ELF-1 (cell line): ENCODE measurements at places on chromosomes 6 and 20.

- DNase-seq, result no peak
Measured at GRCh38 chr20:44584162-44584561, 1.8 kb downstream of the PKIG start.

- DNase-seq, result no peak
Measured at GRCh38 chr6:165858586-165858985, 195.5 kb upstream of the PDE10A start.

DNA sequence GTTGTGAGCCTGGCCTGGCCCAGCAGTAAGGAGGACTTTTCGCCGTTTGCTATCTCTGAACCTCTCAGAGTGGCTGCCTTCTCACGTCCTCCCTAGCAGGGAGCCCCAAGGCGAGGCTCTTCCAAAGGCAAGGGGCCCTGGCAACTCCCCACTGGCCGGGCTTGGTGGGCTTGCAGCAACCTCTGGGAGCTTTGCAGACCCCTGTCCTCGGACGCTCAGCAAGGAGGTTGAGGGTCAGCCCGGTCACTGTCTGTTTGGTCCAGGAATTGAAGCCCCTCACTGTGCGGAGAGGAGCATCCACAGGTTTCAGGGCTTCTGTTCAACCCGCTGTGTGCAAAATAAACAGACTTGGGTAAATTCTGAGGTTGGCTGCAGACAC, 28.2 kb upstream of the TBXT start:
- DNase-seq, result no peak

DNA sequence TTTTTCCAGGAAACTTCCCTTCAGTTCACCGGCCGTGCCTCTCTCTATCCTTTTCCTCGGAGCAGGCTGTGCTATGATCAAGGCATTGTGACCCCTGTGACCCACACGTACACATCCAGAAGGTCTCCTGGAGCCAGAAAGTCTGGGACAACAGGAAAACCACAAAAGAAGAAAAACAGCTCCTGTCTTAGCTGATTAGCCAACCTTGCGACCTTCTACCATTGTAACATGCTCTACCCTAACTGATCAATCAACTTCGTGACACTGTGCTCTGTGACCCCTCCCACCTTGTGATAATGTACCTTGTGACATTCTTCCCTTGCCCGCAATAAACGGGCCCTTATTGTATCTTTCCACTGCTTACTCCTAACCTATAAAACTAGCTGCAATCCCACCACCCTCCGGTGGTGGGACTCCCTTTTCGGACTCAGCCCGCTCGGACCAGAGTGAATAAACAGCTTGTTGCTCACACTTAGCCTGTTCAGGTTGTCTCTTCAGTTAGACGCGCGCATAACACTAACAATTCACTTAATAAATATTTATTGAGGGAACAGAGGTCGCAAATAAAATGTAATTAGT, 24.2 kb downstream of the ZNF311 start:
- DNase-seq, result peak; percentile 95

GRCh38 chr6:80988286-80988685, 764.2 kb downstream of the TENT5A start:
- DNase-seq, result no peak

GRCh38 chr6:168210239-168211105, 109.1 kb downstream of the DACT2 start:
- DNase-seq, result no peak

DNA sequence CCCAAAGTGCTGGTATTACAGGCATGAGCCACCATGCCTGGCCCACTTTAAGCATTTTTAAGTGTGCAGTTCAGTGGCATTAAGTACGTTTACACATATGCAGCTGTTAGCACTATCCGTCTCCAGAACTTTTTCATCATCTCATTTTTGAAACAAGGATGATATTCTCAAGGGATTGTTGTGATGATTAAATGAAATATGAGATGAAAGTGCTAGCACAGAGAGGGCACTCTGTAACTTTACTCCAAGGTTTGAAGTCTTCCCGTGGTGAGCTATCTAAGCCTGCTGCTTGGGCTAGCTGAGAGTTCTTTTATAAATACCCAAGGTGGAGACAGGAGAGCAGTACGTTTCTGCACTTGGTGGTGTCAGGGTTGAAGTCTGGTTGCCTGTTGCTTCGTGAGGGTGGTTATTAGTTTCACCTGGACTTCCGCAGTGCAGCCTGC, 6.6 kb downstream of the TM9SF4 start:
- DNase-seq, result no peak

DNA sequence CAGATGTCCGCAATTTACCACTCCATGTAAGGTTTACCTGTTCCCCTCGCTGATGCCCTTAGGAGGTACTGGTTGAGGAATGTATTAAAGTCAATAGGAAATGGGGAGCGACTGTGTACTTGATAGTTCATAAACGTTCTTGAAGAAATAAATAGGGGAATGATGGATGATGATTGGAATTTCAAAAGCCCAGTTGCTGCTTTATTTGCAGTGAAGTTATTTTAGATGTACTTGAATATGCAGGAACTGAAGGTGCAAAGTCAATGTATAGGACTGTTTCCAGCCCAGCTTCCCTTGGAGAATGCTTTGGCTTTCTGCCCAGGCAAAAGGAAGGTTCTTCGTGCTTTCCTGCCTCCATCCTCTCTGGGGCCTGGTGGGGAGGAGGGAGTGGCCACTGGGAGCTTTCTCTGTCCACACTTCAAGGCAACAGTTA, 19.8 kb downstream of the ADGRF5 start:
- DNase-seq, result no peak

- peak; percentile 23 for DNase-seq
Measured at GRCh38 chr6:137043710-137044365, 927 bp downstream of the IL20RA start.

GRCh38 chr20:57495978-57496377, 29.0 kb downstream of the CTCFL start:
- DNase-seq, result peak; percentile 39

DNA sequence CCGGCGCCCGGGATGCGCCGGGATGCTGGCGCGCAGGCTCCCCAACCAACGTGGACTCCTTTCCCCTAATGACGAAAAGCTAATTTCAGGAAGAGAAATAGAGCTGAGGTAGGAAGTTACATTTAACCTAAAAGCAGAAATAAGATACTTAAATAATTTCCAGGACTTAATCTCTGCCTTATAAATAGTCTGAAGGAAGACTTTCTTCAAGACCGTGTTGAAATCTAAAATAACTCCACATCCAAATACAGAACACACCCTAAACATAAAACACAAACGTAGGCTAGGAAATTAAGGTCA, 1.3 kb downstream of the ASF1A start:
- no peak for DNase-seq

DNA sequence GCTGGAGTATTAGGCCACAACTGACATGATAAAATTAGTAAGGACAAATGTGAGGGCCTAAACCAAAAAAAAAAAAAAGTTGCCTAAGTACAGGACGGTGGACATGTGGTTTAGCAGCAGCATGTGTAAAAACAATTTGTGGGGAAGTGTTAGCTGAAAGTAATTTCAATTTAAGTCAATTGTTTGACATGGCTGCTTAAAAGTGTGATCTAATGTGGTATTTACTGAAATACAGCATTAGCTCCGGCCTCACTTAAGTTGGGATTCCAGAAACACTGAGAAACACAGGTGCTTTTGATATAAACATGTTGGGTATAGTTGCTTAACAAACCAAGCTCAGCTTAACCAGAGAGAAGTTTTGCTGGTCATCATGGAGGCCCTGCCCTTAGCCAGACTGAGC, 119.7 kb downstream of the FYN start:
- DNase-seq, result no peak

GRCh38 chr20:38267296-38267695, 6.8 kb upstream of the KIAA1755 start:
- DNase-seq, result no peak

- DNase-seq, result no peak
Measured at GRCh38 chr6:3726421-3726820, 25.1 kb downstream of the PXDC1 start.

GRCh38 chr20:31476294-31476585, 1.2 kb downstream of the REM1 start:
- no peak for DNase-seq

GRCh38 chr6:149235130-149235561, 82.4 kb upstream of the TAB2 start:
- DNase-seq, result no peak

DNA sequence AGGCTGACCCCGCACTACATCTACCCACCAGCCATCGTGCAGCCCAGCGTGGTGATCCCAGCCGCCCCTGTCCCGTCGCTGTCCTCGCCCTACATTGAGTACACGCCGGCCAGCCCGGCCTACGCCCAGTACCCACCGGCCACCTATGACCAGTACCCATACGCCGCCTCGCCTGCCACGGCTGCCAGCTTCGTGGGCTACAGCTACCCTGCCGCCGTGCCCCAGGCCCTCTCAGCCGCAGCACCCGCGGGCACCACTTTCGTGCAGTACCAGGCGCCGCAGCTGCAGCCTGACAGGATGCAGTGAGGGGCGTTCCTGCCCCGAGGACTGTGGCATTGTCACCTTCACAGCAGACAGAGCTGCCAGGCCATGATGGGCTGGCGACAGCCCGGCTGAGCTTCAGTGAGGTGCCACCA, 16.4 kb downstream of the RBM38 start:
- DNase-seq, result no peak

DNA sequence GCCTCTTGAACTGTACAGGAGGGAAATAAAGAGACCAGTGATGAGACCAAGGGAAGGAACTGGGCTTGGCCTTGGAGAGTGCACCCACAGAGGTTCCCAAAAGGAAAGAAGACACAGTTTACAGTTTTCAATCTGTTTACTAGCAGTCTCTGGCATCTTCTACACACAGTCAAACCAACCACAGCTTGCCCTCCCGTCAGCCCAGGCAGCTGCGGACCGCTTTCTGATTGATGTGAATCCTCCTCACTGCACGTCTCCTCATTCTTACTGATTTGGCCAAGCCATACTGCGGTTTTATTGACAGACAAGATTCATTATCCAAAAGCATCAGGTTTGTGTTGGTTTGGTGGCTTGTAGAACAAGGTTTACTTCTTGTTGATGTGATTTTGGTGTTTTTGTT, 104.5 kb upstream of the ASF1A start:
- DNase-seq, result no peak

GRCh38 chr6:113560376-113560775, 296.8 kb upstream of the MARCKS start:
- DNase-seq, result no peak

GRCh38 chr6:159943968-159944598, 24.8 kb upstream of the IGF2R start:
- no peak for DNase-seq

DNA sequence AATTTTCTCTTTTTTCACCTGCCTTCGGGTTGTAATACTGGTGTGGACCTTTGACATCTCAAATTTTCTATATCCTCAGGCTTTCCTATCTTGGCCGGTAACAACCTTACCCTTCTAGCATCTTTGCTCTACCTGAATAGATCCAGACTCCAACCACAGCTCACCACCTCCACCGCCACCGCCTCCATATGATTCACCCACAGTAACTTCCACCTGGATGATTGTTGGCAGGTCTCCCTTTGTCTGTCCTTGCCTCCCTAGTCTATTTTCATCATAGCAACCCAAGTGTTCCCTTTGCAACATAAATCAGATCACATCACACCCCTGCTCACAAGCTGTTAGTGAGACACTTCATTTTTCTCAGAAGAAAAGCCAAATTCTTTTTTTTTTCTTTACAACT, 525.8 kb upstream of the POU3F2 start:
- no peak for DNase-seq

GRCh38 chr6:132568611-132569010, 1.5 kb upstream of the TAAR6 start:
- no peak for DNase-seq

GRCh38 chr6:56786256-56786655, 143.6 kb upstream of the DST start:
- DNase-seq, result no peak

GRCh38 chr6:167120583-167120903, 2.4 kb upstream of the CCR6 start:
- DNase-seq, result no peak

DNA sequence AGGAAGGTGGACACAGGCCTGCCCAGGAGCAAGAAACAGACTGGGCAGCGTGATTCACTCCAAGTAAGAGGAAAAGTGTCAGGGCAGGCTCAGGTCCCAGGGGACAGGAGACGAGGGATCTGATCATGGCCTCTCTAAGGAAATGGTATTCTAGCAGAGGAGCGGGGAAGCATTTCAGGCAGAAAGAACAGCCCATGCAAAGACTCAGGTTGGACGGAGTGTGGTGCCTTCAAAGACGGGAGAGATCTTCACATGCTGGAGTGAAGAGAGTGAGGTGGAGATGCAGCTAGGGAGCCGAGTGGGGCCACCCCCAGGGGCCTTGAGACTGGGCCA, 161.1 kb downstream of the SYCP2 start:
- no peak for DNase-seq

GRCh38 chr20:40575851-40576250, 113.2 kb downstream of the MAFB start:
- DNase-seq, result no peak

- DNase-seq, result no peak
Measured at GRCh38 chr20:18701969-18702368, 111.6 kb upstream of the SCP2D1 start.

DNA sequence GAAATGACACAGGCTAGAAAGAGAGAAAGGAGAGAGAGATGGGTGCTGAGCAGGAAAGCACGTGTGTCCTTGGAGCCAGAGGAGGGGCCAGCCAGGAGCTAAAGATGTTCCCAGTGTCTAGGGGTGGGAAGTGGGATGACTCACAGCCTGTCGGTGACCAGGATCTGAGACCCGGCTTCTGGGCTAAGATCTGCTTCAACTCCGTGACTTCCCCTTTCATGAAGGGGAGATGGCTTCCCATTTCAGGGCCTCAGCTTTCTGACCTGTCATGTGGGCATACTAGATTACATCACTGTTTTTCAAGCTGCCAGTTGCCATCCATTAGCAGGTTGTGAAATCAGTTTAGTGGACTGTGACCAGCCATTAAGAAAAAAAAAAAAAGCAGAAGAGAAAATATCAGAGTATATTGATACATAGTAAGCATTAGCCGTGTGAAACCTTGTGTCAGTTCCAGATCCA, 5.4 kb downstream of the TGM3 start:
- DNase-seq, result peak; percentile 33

DNA sequence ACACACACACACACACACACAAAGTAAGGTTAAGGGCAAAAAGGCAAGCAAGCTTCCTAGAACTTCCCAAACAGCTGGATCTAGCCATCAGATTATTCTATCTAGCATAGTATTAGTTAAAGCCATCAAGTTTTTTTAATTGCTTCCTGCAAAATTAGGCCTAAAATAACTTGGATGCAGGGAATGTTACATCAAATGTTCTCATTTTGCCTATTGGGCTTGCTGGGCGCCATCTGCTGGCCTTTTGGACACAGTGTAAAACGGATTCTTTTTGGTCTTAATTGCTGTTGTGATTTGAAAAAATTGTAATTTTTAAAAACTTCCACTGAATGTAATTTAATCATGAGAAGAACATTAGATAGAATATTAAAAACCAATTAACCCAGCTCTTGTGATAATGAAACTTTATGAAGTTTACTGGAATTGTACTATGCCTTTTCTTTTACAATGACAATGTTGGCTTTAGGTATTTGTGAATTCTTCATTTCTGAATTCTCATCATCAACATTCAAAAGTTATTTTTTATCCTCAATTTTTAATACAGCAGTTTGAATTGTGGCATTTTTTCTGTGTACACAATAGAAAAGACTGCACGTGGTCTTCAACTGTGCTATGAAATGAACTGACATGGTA, 6.8 kb downstream of the MKKS start:
- DNase-seq, result no peak
